ENCODE measurements at places on chromosomes 13 and 19.

- DNase-seq = no peak
These were observed 302.0 kb upstream of the MIR17HG start for GRCh38 chr13:91045351-91046034.

DNA sequence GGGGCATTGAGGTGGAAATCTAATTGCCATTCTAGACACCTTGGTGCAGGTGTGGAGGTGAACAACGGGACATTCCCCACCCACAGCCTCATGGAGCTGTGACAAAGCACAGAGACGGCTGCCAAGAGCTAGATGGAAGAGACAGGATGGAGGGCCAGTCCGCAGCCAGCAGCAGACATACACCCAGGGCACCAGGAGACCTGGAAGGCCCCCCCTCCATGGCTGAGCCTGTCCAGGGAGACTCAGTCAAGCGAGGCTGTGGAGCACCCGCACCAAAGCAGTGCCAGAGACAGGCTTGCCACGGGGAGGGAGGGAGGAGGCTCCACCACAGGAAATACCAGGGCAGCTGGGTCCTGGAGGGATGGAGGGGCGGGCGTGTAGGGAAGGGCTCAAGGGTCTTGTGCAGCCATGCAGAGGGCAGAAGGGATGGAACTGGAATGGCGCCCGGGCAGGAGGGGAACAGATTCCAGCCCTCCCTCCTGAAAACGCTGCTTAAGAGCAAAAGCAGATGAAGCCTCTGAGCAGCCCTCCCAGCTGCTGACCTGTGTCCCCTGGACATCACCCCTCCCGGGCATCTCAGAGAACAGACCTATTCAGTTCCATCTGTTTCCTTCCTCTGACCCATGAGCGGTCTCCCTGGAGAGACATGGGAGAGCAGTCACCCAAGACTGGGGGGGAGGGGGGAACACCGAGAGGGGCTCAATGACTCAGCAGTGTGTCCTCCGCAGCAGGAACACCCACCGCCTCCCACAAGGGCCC is 14.4 kb downstream of the EPS15L1 start:
- DNase-seq = no peak

DNA sequence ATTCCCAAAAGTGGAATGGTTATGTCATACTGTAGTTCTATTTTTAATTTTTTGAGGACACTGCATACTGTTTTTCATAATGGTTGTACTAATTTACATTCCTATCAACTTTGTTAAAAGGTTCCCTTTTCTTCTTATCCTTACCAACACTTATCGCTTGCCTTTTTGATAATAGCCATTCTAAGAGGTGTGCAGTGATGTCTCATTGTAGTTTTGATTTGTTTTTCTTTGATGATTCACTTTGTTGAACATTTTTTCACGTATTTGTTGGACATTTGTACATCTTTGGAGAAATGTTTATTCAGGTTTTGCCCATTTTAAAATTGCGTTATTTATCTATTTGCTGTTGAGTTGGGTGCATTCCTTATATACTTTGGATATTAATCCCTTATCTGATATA is 188.8 kb upstream of the SPRY2 start:
- DNase-seq = no peak

DNA sequence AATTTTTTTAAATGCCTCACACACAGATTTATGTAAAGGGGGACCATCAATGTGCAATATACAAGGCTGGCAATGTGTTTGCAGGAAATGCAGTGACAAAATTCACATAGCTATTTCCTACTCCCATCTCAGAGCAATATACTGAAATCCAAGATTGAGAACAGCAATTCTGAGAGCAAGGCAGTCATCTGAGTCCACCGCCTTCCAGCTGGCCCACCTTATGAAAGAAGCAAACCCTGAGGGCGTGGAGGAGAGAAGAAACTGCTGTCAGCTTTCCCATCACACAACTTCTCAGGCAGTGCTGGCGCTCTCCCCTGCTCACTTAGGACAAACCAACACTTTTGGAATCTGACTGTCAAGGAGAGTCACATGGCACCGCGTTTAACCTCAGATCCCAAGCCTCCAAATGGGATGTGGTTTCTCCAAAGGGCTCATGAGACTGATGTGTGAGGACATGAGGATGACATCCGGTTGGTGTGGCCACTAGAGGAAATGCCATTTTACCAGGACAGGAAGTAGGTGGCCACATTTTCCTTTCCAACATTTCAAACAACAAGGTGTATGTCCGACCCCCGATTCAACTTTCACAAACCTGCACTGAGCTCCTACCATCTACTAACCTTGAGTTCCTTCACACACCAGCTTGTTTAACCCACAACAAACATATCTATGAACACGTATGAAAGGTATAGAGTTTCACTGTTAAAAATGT is 3.7 kb upstream of the DOCK9 start:
- peak; percentile 48 for DNase-seq

- DNase-seq = no peak
These were observed 131.0 kb upstream of the RFC3 start for GRCh38 chr13:33686772-33687480.
